ENCODE measurements at places on chromosomes 16 and 17.

DNA sequence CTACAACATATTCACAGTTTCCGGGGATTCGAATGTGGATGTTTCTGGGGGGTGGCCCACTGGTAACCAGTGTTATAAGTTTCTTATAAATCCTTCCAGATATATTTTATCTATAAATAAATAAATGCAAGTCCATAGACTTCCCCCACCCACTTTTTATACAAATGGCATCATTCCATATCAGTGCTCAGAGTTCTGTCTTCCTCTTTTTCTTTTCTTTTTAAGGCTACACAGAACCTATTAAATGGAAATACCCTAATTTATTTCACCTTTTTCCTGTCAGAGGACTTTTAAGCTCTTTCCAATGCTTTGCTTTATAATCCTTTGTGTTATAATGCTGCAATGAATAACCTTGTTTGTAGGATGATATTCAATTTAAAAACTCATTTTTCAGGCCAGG, 3.8 kb downstream of the LGALS9 start:
- no peak for DNase-seq

- DNase-seq, result no peak
Measured at GRCh38 chr17:1545618-1546017, 17.0 kb downstream of the PITPNA start.

DNA sequence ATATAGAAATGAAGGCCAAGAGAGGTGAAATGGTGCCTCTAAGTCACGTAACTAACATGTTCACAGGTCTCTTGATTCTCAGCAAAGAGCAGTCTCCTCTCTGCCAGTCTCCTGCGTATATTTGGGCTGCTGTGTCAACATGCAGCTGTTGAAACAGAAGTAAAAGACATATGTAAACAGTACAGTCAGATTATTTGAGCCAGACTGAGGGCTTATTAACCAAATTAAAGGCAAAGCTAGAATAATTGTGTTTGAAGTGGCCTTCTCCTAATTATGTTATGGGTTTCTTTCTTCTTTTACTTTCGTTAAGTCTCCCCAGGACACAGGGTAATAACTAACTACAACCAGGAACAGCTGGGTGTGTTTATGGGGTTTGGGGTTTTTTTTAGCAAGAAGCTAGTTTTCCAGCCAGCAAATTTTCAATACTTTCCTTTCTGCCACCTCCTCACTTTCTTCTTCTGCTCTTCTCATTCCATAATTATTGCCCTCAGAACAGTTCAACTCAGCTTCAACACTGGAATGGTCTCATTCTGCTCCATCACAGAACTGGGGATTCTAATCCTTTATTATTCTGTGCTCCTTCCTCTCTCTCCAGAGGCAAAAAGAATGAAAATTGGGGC, 18.4 kb downstream of the G6PC1 start:
- no peak for DNase-seq

DNA sequence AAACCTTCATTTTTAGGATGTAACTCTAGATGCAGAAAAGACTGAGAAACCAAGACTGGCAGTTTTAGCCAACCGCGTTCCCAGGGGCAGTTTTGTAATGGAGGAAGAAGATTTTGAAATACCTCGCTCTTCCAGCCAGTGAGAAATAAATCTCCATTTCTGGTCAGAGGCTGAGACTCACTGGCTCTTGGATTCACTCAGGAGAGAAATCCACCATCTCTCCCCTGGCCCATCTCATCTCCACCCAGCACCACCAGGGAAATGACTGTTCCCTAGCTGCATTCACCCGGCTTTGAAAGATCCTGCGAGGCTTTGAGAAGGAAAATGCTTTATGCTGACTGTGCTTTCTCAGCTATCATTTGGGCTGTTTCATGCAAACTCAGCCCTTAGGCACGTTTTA, 185.2 kb downstream of the SOX9 start:
- DNase-seq, result no peak

DNA sequence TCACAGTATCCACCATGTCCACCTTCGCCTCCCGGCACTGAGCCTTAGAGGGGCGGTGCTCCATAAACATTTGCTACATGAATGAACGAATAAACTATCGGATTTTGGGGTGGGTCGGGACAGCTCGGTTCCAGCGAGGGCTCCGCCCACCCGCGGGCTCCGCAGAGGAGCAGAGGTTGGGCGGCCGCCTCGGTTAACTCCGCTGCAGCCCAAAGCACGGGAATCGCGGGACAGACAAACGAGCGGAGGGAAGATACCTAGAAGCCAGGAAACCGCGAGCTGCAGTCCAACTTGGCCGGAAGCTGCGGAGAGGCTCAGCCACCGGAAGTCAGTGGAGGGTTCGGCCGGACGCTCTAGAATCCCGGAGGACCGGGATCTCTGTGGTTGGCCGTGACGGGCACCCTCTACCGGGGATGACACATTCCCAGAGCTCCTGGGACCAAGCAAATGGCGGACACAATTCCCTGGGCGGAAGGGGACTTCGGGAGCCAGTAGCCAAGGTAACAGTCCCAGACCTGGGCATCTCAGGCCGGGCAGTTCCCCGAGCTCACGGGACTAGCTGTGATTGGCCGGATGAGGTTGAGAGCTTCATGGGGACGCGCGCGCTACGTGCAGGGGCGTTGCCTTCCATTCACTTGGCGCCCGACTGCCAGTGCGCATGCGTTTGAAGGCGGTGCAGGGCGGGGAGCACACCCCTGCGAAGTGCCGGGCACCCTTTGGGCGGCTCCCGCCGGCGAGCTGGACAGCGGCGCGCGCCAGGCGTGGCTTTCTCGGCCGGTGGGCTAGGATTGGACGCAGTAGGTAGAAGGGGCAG, 489 bp upstream of the MAPK7 start:
- peak; percentile 97 for DNase-seq

DNA sequence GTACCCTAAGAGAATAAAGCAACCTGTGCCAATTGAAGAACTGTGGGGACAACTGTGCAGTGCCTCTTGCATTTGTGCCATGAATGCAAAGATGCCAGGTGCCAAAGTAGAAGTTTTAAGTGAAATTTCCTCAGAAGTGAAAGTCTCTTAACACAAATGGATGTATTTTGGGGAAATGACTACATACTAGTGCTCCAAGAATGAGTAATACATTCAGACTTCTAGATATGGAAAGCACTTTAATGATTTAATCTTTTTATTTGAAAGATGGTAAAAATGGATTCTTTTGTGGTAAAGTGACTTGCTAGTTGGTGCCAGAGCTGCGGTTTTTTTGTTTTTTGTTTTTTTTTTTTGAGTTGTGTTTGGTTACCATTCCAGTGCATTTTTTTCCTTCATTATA, 15.0 kb downstream of the UTP18 start:
- DNase-seq, result peak; percentile 76

DNA sequence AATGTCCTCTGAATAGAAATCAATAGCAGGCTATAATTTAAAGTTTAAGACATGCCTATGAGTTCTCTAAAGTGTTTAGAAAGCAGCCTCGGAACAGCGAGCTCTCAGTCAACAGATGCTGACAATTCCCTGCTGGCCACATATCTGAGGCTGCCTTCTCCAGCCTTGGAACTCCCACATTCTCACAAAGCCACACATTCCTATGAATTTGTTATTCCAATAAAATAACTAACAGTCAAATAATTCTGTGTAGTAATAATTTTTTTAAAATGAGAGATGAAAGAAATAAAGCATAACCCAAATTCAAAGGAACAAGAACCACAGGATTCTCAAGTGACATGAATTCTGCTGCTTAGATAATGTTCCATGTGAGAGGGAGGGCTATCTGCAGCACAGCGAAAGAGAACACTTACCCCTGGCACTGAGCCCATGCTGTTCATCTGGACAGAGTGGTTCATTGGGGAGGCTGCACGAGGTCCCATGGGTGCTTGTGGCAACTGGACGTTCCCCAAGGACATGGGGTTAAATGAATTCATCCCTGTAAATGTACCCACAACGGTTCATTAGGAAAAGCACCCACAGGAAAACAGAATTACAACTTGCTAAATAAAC, 56.9 kb upstream of the TRAP1 start:
- DNase-seq, result peak; percentile 10

DNA sequence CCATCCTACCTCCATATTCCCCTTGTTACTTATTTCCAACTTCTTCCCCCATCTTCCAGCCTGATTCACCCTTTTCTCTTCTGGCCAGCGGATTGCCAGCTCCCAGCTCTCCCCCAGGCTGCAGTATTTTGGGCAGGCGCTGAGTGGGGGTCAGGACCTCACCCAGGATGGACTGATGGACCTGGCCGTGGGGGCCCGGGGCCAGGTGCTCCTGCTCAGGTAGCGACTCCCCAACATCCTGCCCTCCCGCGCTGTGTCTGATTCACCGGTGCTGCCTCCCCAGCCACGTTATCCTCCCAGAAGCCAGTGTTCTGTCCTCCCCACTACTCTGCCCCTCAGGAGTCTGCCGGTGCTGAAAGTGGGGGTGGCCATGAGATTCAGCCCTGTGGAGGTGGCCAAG, 15.4 kb downstream of the COX6A2 start:
- no peak for DNase-seq

DNA sequence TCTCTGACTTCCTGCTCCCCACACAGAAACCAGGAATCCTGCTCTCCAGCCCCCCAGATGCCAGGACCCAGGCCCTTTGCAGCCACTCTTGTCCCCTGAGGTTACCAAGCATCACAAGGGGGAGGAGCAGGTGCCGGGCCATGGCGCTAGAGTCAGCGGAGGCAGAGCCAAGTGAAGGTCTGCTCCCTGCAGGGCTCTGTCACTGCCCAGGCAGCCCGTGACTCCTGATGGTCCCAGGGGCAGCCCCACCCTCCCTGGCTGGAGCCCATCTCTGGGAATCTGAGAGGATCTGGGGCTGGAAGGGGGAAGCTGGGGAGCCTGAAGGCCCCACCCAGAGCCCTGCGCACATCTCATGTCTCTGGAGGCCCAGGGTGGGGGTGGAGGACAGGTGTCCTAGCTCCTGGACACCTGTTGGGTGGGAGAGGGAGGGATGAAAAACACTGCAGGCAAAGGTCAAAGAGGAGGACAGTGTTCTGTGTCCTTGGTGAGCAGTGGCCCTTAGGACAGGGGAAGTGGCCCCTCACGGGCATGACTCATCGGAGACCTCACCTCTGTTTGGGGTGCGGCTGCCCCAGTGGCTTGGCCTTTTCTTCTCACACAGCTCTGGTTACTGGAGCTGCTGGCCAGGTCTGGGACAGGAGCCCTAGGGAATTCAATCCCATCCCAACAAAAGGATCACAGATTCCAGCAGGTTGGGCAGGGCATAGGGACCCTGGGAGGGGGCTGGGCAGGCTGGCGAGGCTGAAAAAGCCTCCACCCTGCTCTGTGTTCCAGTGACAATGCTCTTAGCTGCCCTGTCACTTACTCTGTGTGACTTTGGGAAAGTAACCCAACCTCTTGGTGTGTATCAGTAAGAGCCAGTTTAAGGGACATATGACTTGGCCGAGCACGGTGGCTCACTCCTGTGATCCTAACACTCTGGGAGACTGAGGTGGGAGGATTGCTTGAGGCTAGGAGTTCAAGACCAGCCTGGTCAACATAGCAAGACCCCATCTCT, at the start of gene PRSS36:
Gene PRSS36 (minus strand): TSS at position 173 of the 997 bp plus-strand sequence. CDS start 31 bp downstream, at position 142.
- no peak for DNase-seq

- DNase-seq, result no peak
Measured at GRCh38 chr17:17180741-17181525, 25.2 kb downstream of the PLD6 start.

DNA sequence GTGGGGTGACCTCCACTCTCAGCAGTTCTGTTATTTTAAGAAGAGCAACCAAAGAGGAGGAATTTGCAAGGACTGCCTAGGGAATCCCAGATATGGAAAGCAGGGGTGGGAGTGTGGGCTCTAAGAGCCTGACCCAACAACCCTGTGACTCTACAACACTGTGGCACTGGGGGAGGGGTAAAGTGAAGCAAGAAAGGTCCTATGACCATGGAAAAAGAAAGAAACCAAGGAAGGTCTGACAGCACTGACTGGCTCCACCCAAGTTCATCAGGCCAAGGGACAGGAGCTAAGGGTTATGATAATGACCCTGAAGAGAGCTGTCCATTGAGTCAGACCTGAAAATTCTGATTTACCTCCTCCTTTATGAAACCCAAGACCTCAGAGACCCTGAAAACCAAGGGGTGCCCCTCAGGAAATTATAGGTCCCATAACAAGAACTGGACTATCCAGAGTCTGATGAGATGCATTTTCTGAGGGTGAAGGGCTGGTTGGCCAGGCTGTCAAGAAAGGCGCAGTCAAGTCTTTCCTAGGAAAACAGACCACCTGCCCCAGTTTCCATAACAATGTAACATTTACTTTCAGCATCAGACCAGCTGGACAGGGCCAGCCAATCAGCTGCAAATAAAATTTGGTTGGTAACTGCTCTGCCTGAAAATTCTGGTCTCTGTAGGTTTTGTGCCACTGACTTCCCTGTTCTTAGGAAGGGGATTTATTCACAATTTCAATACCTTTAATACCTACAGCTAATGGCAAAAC, 53.8 kb upstream of the MTMR4 start:
- DNase-seq, result no peak

DNA sequence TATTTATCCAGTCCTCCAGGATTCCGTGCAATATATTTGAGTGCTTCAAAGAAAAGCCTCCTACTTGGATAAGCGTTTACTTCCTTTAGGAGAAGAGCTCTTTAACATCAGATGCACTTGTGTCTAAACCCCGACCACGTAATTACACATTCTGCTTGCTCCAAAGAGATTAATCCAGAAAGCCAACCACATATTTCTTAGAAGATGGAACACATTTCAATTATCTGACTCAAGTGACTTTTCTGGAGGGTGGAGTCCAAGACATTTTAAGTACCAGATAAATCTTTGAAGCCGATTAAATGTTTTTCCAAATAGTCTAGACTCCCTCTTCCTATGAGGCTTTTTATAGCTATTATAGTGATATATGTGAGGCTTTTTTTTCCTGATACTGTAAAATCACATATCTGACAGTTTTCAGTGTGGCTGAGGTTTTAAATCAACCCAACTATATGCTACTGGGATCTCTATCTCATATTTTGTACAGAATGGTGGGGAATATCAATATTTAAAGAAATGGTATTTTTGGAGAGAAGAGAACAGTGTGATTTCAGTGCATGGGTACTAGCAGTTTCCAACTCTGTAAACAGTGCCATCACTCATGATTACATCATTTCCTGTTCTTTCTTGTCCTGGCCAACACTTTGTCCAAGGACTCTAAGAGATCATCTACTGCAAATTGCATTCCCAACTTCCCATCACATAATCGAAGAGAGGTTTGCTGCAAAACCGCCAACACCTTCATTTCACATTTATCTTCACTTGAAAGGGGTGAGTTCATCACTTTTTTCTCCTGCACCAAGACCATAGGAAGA, 192.4 kb upstream of the HSBP1 start:
- no peak for DNase-seq

Measured in AG09309 (cell line).